Neural progenitor cell (in vitro differentiated cells): ENCODE measurements at places on chromosomes 3 and 15.
A peak's percentile ranks its signal among the peaks of the same experiment; 100 is the strongest.

GRCh38 chr15:59059076-59059597 lies 45.8 kb upstream of the CCNB2 start:
- DNase-seq: no peak

DNA sequence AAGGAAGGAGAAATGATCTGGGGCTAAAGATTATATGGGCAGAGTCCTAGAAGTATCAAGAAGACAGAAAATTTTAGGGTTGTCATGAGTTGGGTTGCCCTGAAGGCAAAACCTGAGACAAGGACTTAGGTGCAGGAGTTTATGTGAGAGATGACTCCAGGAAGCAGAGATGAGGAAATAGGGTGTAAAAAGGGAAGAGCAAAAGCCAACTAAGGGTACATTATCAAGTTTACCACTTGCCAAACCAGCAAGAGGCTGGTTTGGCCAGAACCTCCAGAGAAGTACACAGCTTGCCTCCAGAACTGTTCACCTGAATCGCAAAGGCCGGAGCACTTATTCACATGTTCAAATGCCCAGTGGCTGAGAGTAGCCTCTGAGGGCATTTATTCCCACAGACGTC lies 116.7 kb downstream of the FHIT start:
- DNase-seq: no peak

- DNase-seq: no peak
These were observed 211.1 kb downstream of the MCTP2 start for GRCh38 chr15:94442480-94442879.

DNA sequence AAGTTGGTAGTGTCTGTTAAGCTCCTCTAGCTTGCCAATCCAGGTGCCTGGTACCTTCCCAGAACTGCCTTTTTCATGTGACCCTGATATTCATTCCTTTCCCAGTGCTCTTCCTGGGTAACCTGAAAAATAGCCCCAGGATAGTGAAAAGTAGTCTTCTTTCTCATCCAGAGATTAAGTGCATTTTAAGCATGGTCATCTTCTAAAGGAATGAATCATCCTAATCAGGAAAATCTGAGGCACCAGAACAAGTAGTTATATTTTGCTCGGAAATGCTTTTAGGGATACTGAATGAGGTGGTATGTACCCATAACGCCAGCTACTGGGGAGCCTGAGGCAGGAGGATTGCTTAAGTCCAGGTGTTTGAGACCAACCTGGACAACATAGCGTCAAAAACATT lies 23.1 kb upstream of the PDCD6IP start:
- no peak for DNase-seq

GRCh38 chr15:73700041-73700842 lies 16.1 kb downstream of the CD276 start:
- peak; percentile 89 for DNase-seq

GRCh38 chr15:77565378-77565915 lies 67.3 kb downstream of the LINGO1 start:
- no peak for DNase-seq

DNA sequence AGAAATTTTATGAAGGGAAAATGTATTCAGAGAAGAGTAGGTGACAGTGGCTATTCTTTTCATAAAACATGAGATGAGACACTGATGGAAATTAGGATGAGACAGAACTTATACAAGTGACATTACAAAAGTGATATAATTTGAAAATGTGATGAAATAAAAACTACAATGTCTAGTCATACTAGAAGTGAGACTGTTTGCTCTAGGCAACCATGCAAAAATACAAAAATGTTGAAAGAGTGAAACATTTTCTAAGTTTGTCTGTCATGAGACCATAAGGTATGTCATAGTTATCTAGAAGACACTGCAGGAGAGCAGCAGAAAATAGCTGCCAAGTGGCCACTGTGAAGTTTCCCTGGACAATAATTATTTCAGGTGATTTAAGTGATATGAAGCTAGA lies 459.5 kb downstream of the DIPK2A start:
- DNase-seq: no peak

- DNase-seq: no peak
These were observed 94.1 kb downstream of the PEX5L start for GRCh38 chr3:179942553-179943075.

DNA sequence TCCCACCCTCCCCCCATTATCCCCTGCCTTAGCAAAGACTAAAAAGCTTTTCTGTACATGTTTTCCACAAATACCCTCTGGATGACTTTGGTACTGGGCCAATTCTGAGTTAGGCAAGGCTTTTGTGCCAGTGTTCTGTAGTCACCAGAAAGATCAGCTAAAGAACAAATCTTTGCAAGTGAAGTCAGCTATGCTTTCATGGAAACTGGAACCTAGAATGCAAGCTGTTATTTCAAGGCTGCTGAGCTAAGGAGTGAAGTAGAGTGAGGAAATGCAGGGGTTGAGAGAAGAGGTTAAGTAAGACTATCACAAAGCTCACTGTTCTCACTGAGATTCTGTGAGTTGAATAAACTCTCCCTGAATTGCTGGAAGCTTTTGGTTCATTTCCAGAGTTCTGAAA lies 107.8 kb upstream of the CNTN3 start:
- no peak for DNase-seq

- DNase-seq: peak; percentile 38
These were observed 60.2 kb downstream of the IL16 start for GRCh38 chr15:81256916-81257315.

DNA sequence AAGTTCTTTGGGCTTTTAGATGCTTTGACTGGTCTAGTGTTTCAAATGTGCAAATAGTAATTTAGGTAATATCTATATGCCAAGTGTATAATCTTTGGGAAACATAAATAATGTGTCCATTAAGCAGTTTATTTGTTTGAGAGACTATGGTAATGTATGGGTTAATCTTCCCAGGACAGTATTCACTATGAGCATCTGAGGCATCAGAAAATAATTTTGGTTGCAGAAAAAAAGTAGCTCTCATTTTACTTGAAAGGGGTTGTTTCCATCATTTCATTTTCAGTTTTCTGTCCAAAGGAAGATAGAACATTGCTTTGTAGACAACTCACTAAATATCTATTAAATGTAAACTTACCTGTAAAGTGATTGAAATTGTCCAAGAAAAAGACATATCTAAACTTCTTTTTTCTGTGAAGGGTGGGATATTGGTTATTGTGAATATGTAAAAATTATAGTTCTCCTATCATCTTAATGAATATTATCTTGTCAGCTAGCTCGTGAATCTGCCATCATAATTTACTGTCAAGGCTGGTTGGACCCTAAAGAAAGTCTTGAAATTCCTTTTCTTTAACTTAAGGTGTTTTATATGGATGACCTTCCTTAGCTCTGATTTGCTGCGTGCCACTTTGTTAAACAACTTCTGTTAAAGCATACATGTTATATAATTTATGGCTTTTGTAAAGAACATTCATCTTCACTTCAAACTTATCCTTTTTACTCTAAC lies 108.8 kb downstream of the EPHA3 start:
- DNase-seq: no peak

GRCh38 chr3:87088993-87089841 lies 98.3 kb upstream of the VGLL3 start:
- peak; percentile 31 for DNase-seq

DNA sequence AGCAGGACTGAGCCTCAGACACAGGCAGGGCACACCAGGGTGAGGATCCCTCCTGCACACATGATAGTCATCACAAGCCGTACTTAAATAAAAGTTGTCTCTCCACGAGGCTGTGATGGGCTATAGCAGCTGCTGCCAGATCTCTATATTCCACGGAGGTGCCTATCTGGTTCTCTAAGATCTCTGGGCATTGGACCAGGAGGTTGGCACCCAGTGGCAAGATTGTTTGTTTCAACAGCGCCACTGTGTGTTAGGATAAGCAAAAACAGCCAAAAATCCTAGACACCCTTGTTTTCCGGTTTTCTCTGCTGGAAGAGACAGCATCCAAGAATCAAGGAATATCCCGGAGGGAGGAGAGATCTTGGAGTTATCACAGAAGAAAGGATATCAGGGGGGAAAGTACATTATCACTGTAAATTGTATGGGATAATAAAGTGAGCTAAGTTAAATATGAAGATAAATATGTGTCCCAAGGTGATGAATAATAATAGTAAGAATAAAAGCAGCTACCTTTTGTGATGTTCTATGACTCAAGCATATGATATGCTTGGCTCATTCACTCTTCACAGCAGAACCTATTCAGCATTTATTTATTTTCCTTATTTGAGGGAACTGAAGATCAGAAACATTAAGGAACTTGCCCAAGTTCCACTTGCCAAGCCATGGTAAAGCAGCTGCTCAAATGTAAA lies 90.6 kb upstream of the AKAP13 start:
- DNase-seq: peak; percentile 54

DNA sequence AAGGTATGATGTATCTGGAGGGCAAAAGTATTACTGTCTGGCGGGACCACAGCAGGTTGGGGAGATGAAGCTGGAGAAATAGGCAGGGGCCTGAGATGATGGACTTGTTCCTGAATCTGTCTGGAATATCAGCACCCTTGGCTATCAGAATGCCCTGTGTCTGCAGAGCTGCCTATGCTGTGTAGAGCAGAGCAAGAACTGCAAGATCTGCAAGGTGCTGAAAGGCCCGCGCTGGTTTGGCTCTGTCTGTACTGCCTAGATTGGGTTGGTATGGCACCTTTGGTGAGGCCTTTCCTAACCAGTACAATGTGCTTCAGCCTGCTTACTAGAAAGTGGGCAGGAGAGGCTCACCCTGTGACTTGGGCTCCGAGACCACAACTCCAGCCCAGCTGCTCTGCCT lies 96.8 kb downstream of the WDR76 start:
- no peak for DNase-seq

- DNase-seq: no peak
These were observed 138.5 kb downstream of the NECTIN3 start for GRCh38 chr3:111210003-111210711.

DNA sequence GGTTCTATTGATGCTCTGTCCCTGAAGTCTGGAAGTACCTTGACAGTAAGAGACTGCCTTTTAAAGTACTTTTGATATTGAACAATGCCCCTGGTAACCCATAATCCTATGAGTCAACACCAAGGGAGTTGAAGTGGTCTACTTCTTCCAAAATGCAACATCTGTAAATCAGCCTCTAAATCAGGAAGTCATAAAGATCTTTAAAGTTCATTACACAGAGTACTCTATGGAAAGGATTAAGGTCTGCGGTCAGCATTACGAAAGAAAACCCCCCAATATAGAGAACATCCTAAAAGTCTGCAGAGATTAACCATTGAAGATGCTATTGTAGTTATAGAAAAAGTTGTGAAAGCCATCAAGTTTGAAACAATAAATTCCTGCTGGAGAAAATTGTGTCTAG lies 52.7 kb upstream of the CMC1 start:
- DNase-seq: no peak

- no peak for DNase-seq
These were observed 89.7 kb downstream of the KBTBD8 start for GRCh38 chr3:67087788-67088187.

GRCh38 chr3:13219077-13219901 lies 146.1 kb upstream of the IQSEC1 start:
- DNase-seq: no peak

DNA sequence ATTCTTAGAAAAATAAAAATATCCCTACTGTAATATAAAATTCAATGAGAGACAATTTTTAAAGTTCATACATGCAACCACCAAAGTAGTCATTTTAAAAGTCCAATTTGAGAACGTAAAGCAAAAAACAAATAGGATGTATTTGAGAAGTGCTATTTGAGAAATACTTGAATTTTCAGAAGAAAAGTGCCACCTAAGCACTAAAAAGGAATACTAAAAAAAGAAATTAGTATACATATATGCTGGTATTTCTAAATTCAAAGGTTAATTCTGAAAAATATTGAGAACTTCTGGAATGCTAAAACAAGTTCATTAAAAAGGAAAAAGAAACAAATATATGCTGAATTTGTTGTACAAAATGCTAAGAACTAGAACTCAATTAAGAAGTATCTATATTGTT lies 29.2 kb upstream of the ARRDC4 start:
- no peak for DNase-seq

DNA sequence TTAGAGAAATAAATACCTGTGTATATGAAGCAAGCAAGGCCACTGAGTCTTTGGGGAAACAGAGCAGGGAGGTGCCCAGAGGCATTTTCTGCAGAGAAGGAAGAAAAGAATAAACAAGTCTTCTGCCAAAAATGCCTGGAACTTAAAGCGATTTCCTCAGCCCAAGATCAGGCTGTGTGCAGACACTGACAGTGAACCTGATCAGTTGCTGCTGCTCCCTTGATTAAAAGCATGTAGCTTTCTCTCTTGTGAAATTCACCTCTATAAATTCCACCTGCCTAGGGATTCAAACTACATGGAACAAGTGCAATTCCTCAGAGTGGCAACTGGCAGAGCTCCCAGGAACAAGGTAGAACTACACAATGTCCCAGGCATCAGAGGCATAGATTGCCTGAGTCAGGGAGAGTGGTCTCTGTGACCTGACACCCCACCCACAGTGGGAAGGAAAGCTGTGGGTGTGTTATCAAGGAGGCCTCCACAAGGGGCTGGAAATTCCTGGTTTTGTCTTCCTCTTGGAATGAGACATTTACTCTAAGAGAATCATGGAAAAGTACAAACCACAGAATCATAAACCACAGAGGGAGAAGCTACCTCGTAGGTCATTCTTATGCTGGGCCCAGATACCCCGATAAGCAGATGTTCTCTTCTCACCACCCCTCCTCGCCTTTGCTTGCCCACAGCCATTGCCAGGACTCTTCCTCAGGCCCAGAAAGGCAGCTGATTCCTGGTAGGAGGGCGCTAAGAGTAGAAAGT lies 1.8 kb upstream of the ZBTB38 start:
- no peak for DNase-seq

- no peak for DNase-seq
These were observed 94.2 kb downstream of the SLC9A9 start for GRCh38 chr3:143754090-143754489.

DNA sequence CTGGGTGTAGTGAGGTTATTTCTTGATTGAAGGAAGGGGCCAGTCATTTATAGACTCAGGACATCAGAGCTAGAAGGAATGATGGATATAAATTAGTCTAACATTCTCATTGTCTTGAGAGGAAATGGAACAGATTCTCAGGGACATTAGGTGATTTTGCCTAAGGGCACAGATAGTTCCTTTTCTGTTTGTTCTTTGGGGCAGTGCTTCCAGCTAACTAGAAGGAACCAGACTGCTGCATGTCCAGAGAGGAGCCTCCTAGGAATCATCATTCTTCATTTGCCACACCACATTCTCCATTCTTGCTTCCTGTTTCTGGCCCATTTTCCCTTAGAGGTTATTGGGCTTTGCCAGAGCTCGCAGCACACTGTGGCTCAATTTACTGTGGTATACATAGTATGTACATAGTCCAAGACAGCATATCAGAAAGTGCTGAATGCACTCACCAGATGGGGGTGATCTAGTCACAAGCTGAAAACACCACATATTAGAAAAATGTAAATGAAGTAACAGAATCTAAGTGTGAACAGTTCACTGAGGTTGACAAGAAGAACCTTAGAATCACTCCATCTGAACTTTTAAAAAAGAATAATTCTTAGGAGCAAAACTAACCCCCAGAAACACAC lies 62.7 kb upstream of the MYZAP start:
- no peak for DNase-seq

DNA sequence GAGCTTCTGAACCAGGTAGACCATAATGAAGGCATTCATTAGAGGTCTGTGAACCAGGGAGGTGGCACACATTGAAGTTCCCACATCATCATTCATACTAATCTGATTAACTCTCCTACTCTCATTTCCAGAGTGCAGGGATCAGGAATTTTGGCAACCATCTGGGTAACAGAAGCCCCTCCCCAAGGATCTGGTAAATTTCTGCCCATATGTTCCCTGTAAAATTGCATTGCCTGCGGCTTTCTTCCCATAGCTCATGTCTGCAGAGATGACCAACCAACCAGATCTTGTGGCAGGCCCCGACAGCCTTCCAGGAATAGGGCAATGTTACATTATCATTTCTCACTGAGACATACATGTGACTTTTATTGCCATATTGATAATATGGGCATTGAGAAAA lies 111.4 kb upstream of the CHL1 start:
- DNase-seq: no peak
